Brain microvascular endothelial cell (primary cell): ENCODE measurements at places on chromosomes 6 and 20.

DNA sequence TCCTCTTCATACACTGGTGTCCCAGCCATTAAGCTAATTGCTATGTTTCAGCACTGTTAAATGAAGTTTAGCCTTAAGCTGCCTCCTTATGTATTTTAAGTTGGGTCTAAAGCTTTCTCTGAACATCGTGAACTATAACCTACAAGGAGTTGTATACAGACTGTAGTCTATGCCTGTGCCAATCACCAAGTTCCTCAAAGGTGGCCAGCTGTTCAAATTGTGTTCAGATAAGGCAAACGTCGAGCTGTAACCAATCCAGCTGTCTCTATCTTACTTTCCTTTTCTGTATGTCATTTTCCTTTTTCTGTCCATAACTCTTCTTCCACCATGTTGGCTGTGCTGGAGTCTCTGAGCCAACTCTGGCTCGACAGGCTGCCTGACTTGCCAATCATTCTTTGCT lies 199.6 kb downstream of the OGFRL1 start:
- no peak for DNase-seq

- DNase-seq = no peak
These were observed 75.0 kb downstream of the ISM1 start for GRCh38 chr20:13296070-13296469.

DNA sequence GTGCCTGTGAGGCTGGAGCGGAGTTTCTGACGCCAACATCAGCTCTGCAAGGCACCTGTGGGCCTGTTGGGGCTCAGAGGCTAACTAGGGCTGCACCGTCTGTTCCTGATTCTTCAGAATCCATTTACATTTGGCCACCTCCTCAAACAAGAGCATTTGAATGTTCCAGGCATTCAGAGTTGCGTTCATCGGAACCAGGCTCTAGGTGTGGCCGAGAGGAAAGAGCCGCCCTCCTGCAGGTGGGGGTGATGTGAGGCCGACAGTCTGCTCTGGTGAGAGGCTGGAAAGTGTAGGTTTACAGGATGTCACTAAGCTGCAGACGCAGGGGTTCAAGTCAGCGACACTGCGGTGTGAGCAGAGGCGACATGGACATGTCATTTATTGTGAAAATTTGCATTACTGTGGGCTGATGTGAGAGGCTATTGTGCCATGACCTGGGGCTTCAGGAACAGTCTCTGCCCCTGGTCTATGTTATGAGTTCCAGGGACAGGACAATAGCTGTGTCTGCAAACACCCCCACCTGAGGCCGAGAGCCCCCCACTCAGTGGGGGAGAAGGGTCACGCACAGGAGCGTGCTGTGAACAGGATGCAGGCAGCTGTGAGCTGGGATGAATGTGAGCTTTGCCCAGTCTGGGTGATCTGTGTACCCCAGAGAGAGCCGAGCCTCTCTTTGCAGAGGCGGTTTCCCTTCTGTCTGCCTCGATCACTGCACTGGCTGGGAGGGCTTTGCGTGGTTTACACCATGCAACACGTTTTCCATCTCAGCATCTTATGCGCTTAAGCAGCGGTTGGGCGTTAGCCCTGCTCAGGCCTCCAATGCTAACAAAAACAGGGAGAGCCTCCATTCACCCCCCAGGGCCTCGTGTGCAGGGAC lies 21.1 kb downstream of the SLCO4A1 start:
- DNase-seq = no peak

DNA sequence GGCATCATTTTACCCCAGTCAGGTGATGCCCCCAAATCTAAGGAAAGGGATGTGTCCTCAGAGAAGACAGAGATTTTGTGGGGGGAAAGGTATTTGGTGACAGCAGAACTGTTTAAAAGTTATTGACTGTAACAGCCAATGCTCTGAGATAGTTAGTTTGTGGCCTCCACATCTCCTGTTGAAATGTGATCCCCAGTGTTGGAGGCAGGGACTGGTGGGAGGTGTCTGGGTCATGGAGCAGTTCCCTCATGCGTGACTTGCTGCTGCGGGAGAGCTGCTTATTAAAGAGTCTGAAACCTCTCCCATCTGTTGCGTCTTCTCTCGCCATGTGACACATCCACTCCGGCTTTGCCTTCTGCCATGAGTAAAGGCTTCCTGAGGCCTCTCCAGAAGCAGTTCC lies 282.8 kb upstream of the FOXQ1 start:
- no peak for DNase-seq

DNA sequence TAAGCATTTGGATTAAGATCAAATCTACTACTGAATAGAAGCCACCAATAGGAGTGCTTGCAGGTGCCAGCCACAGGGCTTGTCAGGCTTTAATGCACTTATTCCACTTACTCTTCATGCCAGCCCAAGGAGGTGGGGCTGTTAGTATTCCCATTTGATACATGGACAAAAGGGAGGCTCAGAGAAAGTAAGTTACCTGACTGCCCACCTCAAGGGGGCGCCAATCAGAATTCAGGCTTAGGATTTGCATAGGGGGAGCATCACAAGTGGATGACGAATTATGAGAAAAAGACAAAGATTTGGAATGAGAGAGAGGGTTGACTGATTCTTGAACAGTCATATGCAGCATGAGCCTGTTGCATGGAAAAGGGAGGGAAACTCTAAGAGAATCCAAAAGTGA lies 188.4 kb upstream of the TSHZ2 start:
- DNase-seq = no peak

DNA sequence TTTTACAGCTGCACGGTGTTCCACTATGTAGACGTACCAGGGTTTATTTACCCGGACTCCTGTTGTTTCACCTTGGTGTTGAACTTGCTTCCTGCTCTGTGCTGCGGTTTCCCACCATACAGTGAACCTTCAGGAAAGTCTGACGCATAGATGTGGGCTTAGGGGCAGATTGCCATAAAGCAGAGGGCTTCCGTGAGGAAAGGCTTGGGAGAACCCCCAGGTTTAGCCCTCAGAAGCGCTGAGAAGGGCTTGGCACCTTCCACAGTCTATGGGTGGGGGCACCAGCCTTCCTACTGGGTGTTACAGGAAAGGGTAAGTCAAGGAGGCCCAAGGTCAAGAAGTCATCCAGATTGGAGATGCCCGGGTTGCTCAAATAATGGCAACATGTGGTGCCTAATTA lies 19.2 kb upstream of the MRPS18A start:
- peak; percentile 57 for DNase-seq

DNA sequence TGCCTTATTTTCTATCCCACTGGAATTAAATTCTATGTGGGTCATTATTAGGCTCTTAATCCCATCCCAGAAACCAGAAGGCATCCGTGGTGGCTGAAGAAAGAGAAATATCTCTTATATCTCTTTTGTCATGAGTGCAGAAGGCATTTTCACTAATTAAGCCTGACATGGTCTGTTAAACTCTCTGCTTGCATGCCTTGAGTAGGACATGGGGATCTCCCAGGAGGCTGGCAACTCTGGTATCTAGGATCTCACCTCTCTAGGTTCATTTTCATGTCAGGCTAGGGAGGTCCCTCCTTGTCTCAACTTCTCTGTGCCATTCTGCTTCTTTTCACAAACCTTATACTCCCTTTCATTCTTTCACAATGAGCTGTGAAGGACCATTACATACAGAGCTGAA lies 25.3 kb upstream of the GPR63 start:
- no peak for DNase-seq

DNA sequence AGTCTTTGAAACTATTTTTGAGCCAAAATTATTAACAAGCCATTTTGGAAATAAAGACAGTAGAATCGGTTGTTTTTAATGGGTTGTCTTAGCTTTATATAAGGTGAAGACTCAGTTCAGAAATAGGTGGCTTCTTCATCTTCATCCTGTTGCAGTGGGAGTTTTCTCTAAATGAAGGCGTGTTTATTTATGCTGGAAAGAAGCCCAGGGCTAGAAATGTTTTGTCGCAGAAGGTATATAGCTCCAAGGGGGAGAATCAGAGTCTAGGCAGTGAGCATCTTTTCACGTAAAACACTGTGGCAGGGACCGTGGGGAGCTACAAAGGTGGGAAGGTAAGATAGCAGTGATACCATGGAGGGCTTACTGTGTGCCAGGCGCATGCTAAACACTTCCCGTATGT lies 34.3 kb downstream of the FARS2 start:
- no peak for DNase-seq

GRCh38 chr20:60729135-60729900 lies 522.7 kb upstream of the CDH4 start:
- no peak for DNase-seq

GRCh38 chr6:137001299-137001976 lies 43.3 kb downstream of the IL20RA start:
- DNase-seq = no peak

DNA sequence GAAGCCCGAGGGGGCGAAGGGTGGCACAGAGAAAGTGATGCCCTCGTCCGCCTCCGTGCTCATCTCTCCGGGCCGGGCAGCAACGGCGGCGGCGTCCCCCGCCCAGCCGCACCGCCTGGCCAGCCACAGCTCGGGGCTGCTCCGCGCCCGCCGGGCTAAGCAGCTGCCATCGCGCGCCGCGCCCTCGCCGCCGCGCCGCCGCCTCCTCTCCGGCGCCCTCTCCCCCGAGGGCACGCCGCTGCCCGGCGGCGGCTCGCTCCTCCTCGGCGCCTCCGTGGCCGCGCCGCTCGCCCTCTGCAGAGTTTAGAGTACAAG lies 225 bp downstream of the MAP3K5 start:
- DNase-seq = no peak

- DNase-seq = no peak
These were observed 5.8 kb downstream of the SNHG17 start for GRCh38 chr20:38429301-38429700.

DNA sequence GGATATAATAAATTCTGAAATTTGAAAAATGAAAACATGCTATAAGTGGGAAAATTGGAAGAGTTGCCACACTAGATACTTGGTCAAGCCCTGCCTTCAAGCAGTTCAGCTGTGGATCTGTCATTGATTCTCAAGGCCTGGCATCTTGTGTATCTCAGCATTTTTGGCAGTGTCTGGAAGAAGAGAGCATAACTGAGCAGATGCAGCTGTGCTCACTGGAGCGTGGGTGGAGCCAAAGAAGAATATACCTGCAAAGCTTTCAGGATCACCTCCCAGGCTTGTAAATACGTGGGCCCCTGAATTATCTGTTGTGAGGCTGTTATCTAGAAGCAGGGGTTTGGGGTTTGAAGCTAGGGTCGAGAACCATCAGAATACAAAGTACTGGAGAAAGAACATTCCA lies 31.3 kb upstream of the CHD6 start:
- DNase-seq = no peak

- no peak for DNase-seq
These were observed 2.7 kb downstream of the GABBR1 start for GRCh38 chr6:29630315-29630714.

DNA sequence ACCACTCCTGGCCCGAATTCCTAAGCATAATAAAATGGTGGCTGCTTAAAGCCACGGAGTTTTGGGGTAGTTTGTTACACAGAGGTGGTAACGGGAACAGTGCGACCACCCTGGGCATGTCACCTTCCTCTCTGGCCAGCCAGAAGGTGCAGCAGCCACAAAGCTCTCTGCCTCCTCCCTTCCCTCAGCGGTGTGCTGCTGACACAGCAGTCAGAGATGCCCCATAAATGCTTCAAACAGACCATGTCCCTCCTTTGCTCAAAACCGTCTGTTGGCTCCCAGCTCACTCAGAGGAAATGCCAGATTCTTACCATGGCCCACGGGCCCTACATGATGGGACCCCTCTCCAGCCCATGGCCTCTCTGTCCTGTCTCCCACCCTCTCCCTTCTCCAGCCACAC lies 12.1 kb upstream of the TCF15 start:
- DNase-seq = no peak

DNA sequence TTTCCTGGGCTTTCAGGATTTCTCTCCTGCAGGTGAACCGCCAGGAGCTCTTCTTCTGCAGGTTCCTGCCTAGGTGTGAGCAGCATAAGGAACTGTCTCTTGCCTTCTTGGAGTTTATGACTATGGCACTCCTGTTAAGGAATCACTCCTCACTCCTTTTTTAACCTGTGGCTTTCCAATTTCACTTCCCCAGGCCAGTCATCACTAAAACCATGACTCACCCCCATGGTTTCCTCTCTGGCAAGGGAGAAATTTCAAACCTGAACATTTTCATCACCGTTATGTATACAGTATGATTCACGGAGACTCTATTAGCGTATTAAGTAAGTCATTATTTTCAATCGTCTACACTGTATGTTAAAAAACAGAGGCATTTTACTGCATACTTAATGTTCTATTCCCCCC lies 78.2 kb upstream of the ARID1B start:
- DNase-seq = peak; percentile 79

- DNase-seq = no peak
These were observed 324.6 kb upstream of the PLCB4 start for GRCh38 chr20:8744228-8744844.
